ENCODE measurements at places on chromosomes 6 and 20. TPM values are rescaled to one million over a fixed set of nuclear protein-coding genes. Genes with fewer than 3 reads are reported as not detected.

GRCh38 chr6:37083243-37084138 lies 78.0 kb downstream of the FGD2 start:
- no peak overlapping the region for H3K27ac ChIP-seq
- no peak overlapping the region for H3K4me3 ChIP-seq
- H3K4me1 ChIP-seq, result peaks cover 8% of the 10 kb centered on the region
- no peaks in the 10 kb centered on the region for H3K36me3 ChIP-seq

DNA sequence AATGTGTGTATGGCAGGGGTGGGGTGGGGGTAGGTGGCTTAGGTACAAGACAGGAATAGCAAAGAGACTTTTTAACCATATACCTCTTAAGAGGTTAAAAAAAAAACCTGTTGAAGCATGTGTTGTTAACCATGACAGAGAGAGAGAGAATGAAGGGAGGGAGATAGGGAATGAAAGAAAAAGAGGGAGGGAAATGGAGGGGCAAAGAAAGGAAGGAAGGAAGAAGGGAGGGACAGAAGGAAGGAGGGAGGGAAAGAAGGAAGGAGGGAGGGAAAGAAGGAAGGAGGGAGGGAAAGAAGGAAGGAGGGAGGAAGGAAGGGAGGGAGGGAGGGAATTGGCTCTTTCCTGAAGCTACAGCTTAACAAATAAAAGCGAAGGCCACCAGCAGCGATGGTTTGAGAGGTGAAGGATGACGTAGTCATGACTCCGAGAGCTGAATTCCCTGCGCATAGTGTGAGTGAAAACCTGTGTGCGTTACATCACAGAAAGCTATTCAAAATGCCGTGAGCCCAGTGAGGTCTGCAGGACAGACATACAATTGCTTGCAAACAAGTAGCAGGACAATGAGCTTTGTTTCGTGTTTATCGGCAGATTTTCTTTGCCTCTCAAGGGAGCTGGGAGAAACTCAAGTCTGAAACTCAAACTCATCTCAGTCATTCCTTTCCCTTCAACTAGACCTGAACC lies 88.6 kb upstream of the NEDD9 start:
- no peak overlapping the region for H3K27ac ChIP-seq
- no peaks in the 10 kb centered on the region for H3K27me3 ChIP-seq
- peaks cover 10% of the 10 kb centered on the region for H3K36me3 ChIP-seq
- peaks cover 86% of the 10 kb centered on the region for H3K4me1 ChIP-seq

The TRAPPC3L gene
- not detected for total RNA-seq

- H3K36me3 ChIP-seq, result peaks cover 6% of the 10 kb centered on the region
- H3K27ac ChIP-seq, result no peak overlapping the region
- H3K4me3 ChIP-seq, result no peak overlapping the region
- H3K27me3 ChIP-seq, result peaks cover 6% of the 10 kb centered on the region
These were observed 3.2 kb upstream of the IFNGR1 start for GRCh38 chr6:137222381-137222780.

DNA sequence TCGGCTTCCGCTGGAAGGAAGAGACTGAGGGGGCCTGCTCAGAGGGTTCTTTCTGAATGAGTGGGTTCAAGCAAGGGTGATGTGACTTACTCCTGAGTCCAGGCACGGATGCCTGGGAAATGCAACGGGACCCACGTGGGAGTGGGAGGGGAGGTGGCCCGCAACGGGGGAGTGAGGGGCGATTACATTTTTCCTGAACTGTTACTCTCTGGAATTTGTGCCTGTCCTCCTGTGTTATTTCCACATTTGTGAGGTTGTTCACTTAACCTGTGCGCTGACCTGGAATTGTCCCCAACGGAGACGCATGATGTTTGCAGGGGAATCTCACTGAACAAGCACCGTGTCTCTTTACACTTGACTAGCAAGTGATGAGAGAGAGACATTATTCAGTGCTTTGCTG lies 209.4 kb downstream of the CDH4 start:
- H3K27ac ChIP-seq, result no peak overlapping the region
- peaks cover 1% of the 10 kb centered on the region for H3K36me3 ChIP-seq
- no peak for DNase-seq
- no peak overlapping the region for H3K4me3 ChIP-seq

The NOTCH4 gene
- 0.63 TPM for total RNA-seq

The HCRTR2 gene
- total RNA-seq, result not detected

DNA sequence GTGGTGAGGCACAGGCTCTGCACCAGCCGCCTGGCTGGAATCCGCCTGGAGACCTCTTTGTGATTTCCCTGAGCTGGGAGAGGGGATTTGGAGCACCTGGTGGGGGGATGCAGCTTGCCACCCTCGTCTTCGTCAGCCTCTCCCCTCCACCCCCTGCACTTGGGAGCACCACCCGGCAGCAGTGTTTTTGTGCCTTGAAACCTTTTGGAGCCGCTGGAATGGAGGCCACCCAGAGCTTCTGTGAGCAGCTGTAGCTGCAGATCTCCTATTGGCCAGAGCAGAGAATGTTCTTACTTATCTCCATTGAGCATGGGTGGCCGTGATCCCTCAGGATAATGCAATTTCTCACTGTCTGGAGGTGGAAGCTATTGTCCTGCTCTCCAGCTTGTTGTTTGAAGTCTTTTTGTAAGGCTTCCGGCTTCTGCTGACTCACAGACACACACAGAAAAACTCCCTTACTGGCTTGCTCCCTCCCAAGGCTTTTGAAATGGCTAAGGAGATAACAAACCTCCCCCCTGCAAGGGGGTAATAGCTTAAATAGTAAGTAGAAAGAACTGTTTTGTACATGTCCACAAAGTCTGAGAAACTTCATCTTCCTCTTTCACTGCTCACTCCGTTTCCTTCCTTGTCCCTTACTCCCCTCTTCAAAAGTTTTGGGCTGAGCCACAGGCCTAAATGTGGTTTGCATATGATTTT lies 271.2 kb downstream of the PRL start:
- H3K27ac ChIP-seq, result no peak overlapping the region
- DNase-seq, result peak; percentile 14

GRCh38 chr20:22821796-22822195 lies 213.3 kb upstream of the SSTR4 start:
- H3K4me1 ChIP-seq, result no peaks in the 10 kb centered on the region
- no peak overlapping the region for H3K4me3 ChIP-seq
- H3K36me3 ChIP-seq, result no peaks in the 10 kb centered on the region
- DNase-seq, result no peak

The PHACTR2 gene
- total RNA-seq, result 24.3 TPM

DNA sequence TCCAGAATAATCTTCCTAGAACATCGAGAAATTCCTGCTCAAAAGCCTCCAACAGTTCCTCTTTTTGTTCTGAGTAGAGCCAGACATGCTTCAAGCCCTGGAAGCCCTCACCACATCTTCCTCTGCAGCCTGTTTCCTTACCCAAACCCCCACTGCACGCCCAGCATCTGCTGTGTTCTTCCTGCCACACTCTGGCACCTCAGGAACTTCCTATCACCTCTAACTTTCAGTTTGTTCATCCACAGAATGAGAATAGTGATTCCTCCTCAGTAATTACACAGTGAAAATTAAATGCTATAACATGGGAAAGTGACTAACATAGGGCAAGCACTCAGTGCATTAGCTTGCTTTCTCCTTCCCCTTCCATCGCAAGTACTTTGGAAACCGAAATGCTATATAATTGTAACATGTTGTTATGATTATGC lies 26.3 kb downstream of the C6orf89 start:
- H3K4me3 ChIP-seq, result peak overlapping the region; percentile 83
- H3K4me1 ChIP-seq, result peaks cover 56% of the 10 kb centered on the region
- H3K27me3 ChIP-seq, result no peaks in the 10 kb centered on the region

DNA sequence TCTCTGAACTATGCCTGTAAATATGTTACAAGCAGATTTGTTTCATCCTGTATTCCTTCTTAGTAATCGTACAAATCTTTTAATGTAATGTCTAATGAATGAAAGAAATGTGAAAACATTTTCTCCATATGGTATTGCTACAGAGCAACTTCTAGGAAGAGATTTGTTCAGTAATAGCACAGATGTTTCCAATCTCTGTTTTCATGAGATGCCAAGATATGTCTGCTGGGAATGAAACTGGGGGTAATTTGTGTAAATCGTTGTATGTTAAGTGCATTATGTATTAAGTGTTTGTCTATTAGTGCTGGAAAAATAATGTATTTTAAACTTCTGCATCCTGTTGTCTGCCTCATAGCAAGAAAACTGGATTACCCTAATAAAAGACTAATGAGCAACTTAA lies 722.2 kb upstream of the EYS start:
- peaks cover 1% of the 10 kb centered on the region for H3K36me3 ChIP-seq
- no peak overlapping the region for H3K4me3 ChIP-seq
- DNase-seq, result no peak
- H3K27me3 ChIP-seq, result no peaks in the 10 kb centered on the region

DNA sequence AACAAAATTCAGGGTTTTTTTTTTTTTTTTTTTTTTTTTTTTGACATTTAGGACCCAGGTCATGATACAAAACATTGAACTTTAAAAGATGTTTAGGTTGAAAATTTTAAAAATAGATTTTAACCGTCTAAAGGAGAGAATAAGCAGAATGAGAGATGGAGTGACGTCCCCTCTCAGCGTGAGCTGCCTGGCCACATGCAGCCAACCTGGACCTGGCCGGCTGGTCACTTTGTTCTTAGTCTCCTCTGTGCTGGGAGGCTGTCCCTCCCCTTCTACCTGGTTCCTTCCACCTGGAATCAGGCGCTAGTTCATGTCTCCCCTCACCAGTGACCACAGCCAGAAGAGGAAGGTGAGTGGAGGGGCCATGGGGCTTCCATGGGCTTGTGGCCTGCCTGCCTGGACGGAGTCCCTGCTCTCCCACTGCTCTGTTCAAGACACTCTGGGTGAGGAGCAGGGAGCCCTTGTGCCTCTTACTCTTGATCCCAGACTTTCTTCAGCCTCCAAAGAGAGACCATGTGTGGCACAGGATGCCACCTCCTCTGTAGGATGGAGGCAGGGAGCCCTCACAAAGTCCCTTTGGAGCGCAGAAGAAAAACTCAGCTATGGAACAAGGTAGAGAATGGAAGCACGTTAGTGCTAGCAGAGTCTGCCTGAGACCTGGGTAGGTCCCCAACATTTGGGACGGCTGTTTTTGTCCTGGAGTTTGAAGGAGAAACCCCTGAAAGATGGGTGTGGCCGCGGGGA lies 31.7 kb downstream of the IRF4 start:
- no peak for DNase-seq
- peaks cover 53% of the 10 kb centered on the region for H3K4me1 ChIP-seq
- peak overlapping the region; percentile 67 for H3K27ac ChIP-seq
- H3K4me3 ChIP-seq, result peak overlapping the region; percentile 63
- H3K36me3 ChIP-seq, result peaks cover 7% of the 10 kb centered on the region

DNA sequence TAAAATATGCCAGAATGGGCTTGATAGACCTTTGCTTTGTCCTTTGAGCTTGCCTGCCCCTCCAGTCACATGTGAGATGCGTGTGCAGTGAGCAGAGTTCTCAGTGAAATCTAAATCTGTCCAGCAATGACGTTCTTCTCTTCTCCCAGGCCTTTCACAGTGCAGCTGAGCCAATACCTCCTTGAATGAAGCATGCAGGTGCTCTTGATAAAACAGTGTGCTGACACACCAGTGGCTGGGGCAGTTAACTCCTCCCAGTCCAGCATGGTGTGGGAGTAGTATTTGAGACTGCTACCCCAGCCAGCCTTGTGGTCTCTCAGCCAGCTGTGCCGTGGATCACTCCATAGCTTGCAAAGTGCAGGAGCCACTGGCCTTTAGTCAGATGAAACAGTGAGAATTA lies 240.5 kb downstream of the FARS2 start:
- no peak overlapping the region for H3K27ac ChIP-seq
- no peak overlapping the region for H3K4me3 ChIP-seq
- no peaks in the 10 kb centered on the region for H3K27me3 ChIP-seq

GRCh38 chr6:80547827-80548226 lies 441.4 kb downstream of the BCKDHB start:
- H3K36me3 ChIP-seq, result no peaks in the 10 kb centered on the region
- no peaks in the 10 kb centered on the region for H3K4me1 ChIP-seq
- DNase-seq, result no peak
- H3K27me3 ChIP-seq, result no peaks in the 10 kb centered on the region
- no peak overlapping the region for H3K4me3 ChIP-seq

The TPBG gene
- total RNA-seq, result 0.56 TPM

The RSPH9 gene
- total RNA-seq, result 0.12 TPM

DNA sequence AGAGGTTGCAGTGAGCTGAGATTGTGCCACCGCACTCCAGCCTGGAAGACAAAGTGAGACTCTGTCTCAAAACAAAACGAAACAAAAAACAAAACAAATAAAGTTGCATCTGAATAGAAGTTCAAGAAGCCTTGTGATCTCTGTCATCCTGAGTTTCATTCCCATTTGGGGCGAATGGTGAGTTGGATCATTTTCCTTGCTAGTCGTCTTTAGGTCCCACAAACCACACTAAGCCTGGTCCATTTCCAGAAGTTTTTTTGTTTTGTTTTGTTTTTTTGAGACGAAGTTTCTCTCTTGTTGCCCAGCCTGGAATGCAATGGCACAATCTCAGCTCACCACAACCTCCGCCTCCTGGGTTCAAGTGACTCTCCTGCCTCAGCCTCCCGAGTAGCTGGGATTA lies 33.8 kb downstream of the ZNF217 start:
- no peaks in the 10 kb centered on the region for H3K27me3 ChIP-seq
- H3K4me3 ChIP-seq, result no peak overlapping the region
- no peaks in the 10 kb centered on the region for H3K36me3 ChIP-seq
- H3K4me1 ChIP-seq, result no peaks in the 10 kb centered on the region

The PACRG gene
- total RNA-seq, result not detected

The SNRPB gene
- 329 TPM for total RNA-seq

The WRNIP1 gene
- 47.1 TPM for total RNA-seq

DNA sequence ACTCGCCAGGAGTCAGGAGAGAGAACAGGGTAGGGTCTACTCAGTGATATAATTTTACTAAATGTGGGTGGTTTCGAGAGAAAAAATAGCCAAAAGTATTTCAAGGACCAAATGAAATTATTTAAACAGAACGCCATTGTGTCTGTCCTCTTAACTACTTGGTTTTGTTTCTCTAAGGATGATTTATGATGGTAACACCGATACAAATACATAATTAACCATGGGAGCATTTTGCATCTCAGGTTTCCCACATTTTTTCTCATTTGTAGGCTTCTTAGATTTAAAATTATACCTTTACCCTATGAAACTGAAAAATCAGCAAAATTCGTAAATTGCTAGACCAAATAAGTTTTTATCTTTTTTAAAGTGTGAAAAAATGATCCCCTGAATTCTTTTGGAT lies 188.2 kb downstream of the ZFP64 start:
- no peak overlapping the region for H3K27ac ChIP-seq
- no peaks in the 10 kb centered on the region for H3K36me3 ChIP-seq
- peaks cover 27% of the 10 kb centered on the region for H3K27me3 ChIP-seq

- no peak overlapping the region for H3K4me3 ChIP-seq
- DNase-seq, result no peak
- H3K27ac ChIP-seq, result no peak overlapping the region
- H3K4me1 ChIP-seq, result peaks cover 14% of the 10 kb centered on the region
- H3K27me3 ChIP-seq, result peaks cover 15% of the 10 kb centered on the region
These were observed 33.0 kb upstream of the CDH22 start for GRCh38 chr20:46341074-46342009.

DNA sequence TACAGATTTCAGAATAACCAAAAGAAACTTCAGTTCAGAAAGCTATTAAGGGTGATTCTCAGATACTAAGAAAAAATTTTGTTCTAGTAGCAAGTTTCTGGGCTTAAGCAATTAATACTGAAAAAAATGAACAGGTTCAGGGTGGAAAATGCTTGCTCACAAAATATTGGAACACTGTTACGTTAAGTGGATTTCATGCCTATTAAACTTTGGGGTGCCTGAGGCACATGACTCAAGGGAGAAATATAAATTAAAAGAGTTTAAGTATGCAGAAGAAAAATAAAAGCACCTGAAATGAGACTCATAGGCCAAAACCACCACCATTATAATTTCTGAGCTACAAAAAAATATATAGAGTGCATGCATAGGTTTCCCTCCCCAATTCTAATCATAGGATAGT lies 32.3 kb upstream of the HSF2 start:
- H3K36me3 ChIP-seq, result no peaks in the 10 kb centered on the region
- no peaks in the 10 kb centered on the region for H3K27me3 ChIP-seq
- H3K27ac ChIP-seq, result no peak overlapping the region

The HUS1B gene
- total RNA-seq, result 0.89 TPM

GRCh38 chr6:157328108-157328692 lies 4.9 kb upstream of the TMEM242 start:
- peak overlapping the region; percentile 23 for H3K4me3 ChIP-seq
- no peaks in the 10 kb centered on the region for H3K36me3 ChIP-seq
- peaks cover 72% of the 10 kb centered on the region for H3K27me3 ChIP-seq
- no peak overlapping the region for H3K27ac ChIP-seq

Measured in activated T-cell treated with anti-CD3 and anti-CD28 coated beads, Interleukin-2, amount 50 U/mL, for 72 hours (primary cell).